ENCODE measurements at places on chromosomes 6 and 20.

- DNase-seq = no peak
Observed at GRCh38 chr6:97812940-97813339, 529.9 kb upstream of the MMS22L start.

GRCh38 chr6:72856801-72857200 is 234.9 kb downstream of the KCNQ5 start:
- DNase-seq = no peak

GRCh38 chr6:139852488-139853140 is 478.2 kb upstream of the CITED2 start:
- DNase-seq = no peak

DNA sequence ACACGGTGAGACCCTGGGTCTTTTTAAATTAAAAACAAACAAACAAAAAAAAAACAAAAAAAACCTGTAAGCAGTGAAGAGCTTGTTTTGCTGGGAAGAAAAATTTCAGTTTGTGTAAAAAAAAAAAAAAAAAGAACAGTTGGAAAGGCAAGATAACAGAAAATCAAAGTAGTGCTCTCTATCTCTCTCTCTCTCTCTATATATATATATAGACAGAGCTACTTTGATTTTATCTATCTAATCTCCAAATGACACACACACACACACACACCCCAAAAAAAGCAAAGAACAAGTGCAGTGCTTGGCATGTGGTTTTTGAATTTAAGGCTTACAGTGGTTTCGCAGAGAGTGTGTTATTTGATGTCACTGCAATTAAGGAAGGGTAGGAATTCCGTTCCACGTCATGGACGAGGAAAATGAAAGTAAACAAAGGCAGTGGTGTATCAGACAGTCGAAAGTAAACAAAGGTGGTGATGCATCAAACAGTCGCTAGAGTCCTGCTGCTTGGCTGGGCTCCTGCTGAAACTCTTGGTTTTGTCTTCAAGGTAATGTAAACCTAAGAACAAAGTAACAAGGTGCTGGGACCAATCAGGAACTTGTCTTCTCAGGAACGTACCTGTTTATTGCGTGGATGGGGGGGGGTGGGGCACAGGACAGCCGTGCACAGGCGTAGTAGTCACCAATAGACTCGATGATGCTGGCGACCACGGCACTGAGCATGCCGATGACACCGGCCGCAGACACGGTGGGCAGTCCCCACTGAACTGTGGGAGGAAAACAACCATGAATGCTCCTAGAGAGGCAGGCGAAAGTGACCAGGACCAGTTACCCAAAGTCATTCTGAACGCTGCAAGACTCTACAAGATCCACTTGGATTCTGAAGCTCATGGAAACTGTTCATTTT is 131.8 kb downstream of the SLC23A2 start:
- DNase-seq = no peak

GRCh38 chr6:89818977-89819335 is 638 bp downstream of the MDN1 start:
- no peak for DNase-seq

DNA sequence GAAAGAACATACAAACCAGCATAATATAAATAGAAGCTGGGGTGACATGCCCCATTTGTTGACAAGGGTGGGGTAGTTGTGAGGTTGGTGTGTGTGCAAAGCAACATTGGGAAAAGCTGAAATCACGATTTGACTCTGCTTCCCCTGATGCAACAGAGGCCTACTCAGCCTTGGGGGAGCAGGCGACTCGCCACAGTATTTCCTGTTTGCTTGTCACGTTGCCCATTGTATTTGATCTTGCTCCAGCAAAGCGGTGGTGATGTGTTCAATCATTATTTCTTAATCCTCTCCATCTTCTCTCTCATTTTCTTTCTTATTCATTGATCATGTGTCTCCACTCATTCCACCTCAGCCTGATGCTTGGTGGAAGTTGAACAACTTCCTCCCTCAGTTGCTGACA is 165.8 kb upstream of the CITED2 start:
- peak; percentile 69 for DNase-seq

GRCh38 chr6:150887978-150888563 is 22.6 kb downstream of the MTHFD1L start:
- no peak for DNase-seq

GRCh38 chr20:62217913-62218773 is 1.9 kb downstream of the HRH3 start:
- no peak for DNase-seq

- DNase-seq = no peak
Observed at GRCh38 chr6:57224769-57225515, 2.8 kb upstream of the RAB23 start.

- no peak for DNase-seq
Observed at GRCh38 chr6:140697585-140697984, 1323.1 kb upstream of the CITED2 start.

DNA sequence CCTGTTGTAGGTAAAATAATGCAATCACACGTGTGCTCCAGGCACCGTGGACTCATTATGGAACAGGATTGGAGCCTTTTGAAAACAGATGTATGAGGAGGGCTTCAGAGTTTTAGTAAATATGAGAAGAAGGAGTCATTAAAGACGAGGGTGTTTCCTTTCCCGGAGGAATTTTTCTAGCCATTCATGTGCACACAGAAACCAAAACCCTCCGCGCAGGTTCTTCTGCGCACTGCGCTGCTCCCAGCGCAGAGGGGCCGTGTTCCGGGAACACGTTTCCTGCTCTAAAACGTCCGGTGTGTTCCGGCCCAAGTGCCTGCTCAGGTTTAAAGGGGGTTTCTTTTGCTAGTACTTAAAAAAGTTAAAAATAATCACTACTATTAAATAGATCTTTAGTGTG is 11.6 kb downstream of the GPR31 start:
- no peak for DNase-seq

DNA sequence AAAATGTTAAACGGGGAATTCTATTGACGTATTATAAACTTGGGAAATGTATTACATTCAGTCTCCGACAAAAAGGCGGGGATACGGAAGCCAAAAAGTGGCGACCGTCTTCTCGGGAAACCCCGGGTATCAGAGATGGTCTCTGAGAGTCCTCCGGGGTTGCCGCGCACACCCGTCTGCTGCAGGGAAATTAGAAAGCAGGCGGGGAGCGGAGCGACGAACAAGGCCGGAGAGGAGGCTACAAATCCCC is 1.5 kb downstream of the SALL4 start:
- no peak for DNase-seq

- no peak for DNase-seq
Observed at GRCh38 chr20:46985671-46986070, 91.0 kb downstream of the EYA2 start.

DNA sequence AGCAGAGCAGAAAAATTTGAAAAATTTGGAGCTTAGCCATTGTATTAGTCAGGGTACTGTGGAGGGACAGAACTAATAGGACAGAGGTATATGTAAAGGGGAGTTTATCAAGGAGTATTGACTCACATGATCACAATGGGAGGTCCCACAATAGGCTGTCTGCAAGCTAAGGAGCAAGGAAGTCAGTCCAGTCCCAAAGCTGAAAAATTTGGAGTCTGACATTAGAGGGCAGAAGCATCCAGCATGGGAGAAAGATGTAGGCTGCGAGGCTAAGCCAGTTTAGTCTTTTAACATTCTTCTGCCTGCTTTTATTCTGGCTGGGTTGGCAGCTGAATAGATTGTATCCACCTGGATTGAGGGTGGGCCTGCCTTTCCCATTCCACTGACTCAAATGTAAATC is 82.0 kb downstream of the SMPDL3A start:
- no peak for DNase-seq

GRCh38 chr6:8642131-8642530 is 206.8 kb upstream of the SLC35B3 start:
- no peak for DNase-seq

- peak; percentile 61 for DNase-seq
Observed at GRCh38 chr6:169189686-169190085, 64.0 kb downstream of the THBS2 start.

- DNase-seq = no peak
Observed at GRCh38 chr20:54510541-54511129, 35.2 kb downstream of the DOK5 start.

GRCh38 chr6:108211671-108212070 is 45.8 kb downstream of the NR2E1 start:
- no peak for DNase-seq

DNA sequence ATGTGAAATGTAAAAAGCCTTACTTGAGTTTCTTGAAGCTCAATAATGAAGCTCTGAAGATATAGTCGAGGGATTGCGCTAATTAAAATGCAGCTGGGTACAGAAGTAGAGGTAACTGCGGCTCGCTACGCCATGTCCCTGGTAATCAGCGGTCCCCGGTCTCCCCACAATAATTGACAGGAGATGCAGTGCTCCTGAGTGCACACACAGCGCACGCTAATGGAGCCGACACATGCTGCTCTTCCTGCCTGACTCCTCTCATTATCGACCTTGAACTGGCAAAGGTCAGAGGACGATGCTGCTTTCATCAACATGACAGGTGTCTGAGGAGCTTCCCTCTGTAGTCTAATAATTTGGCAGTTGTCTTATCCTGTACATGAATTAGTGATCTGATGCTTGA is 365.9 kb downstream of the RNF144B start:
- no peak for DNase-seq

DNA sequence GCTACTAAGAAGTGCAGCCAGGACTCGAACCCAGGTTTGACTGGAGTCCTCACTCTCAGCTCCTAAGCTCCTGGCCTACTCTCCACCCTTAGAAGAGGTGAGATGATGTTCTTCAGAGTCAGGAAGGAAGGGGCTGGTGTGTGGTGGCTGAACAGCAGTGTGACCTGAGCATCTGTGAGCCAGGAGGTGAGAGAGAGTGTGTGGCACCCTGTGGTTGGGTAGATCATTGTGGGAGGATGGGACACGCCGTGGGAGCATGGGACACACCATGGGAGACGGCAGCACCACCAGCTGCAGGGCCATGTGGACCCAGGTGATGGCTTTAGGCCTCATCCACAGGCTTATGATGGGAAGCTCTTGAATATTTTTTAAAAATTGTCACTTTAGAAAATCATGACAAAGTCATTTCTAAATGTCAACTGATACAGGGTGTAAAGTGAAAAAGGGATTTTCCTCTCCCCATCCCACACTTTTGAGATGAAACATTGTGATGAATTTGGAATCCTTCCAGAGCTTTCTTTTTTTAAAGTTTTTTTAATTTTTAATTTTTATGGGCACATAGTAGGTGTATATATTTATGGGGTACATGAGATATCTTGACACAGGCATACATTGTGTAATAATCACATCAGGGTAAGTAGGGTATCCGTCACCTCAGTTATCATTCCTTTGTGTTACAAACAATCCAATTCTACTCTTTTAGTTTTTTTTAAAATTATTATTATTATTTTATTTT is 31.6 kb downstream of the SRC start:
- DNase-seq = no peak

- no peak for DNase-seq
Observed at GRCh38 chr6:7041511-7042026, 66.2 kb upstream of the RREB1 start.

GRCh38 chr20:48681873-48682426 is 145.8 kb downstream of the PREX1 start:
- no peak for DNase-seq

DNA sequence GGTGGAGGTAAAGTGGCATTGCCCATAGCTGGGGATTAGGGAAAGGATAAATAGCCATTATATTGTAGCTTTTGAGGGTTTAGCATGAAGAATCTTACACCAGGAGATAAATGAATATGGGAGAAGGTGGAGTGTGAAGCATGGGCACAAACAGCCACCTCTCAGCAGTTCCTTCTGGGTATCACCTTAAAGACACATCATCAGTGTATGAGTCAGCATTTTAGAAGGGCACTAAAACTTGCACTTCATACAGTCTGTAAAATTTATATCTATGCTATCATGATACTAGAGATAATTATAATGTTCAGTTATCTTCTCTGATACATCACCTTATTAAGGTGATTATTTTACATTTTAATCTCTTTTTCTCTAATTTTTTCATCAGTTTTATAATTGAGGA is 25.3 kb downstream of the SLC35A1 start:
- no peak for DNase-seq

GRCh38 chr20:916125-916799 is at the start of gene ANGPT4:
ANGPT4 (minus strand) TSS chr20:916334; CDS start chr20:916214, 120 bp downstream.
- DNase-seq = no peak

- DNase-seq = no peak
Observed at GRCh38 chr20:10059006-10059405, 24.2 kb downstream of the ANKEF1 start.

DNA sequence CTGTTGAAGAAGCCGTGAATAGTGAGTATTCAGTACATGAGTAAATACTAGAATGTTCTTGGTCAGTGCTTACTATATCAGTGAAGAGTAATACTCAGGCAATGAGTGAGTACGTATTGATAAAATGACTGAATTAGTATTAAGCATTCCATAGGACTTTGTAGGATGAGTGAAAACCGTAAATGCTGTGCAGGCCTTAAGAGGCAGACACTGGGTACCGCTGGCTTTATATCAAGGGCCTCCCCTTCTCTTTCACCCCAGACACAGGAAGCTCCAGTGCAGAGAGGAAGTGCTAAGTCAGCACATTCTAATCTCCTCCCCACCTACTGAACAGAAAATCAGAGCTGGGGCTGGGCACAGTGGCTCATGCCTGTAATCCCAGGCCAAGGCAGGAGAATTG is 24.2 kb downstream of the POFUT1 start:
- DNase-seq = no peak

DNA sequence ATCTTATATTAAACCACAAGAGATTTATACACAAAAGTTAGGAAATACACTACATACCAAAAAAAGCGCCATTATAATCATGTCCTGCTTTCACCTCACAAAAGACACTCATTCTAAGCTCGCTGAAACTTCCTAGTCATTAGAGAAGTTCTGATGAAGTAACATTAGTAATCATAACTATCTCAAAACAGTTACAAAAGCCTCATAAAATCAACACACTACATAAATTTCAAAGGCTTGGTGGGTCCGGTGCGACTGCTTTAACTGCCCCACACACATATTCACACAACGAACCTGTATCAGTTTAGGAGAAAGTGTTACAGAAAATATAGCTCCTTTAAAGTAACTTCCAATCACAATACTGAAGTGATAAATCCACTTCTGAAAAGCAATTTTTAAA is 1.9 kb downstream of the PHIP start:
- no peak for DNase-seq

GRCh38 chr6:45709781-45710220 is 305.9 kb downstream of the CLIC5 start:
- no peak for DNase-seq

GRCh38 chr6:162821102-162821501 is 93.3 kb downstream of the PACRG start:
- DNase-seq = no peak

GRCh38 chr6:91081452-91082067 is 494.7 kb upstream of the MAP3K7 start:
- no peak for DNase-seq

GRCh38 chr6:52535711-52536423 is 41.0 kb downstream of the TRAM2 start:
- DNase-seq = no peak

Data from ascending aorta (tissue), 2 donors.